ENCODE measurements at places on chromosomes 16 and 17.

GRCh38 chr16:57044931-57045693 is 47.3 kb upstream of the CPNE2 start:
- no peak for DNase-seq

GRCh38 chr17:21209511-21210175 is 4.3 kb downstream of the TMEM11 start:
- DNase-seq = no peak

DNA sequence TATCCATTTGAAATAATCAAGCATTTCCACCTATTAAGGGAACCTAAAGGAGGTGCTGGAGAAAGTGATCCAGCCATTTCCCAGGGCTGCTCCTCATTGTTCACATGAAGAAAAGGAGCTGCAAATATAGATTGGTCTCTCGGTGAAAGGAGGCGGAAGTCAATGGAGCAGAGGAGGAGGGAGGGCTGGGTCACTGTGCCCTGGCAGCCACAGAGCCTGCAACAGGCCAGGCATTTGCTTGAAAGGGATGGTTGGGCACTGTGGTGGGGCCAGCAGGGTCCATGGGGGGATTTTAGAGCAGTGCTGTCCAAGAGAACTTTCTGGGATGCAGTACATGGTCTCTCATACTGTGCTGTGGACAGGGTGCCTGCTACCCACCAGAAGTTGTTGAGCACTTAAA is 173.2 kb downstream of the CYLD start:
- no peak for DNase-seq

DNA sequence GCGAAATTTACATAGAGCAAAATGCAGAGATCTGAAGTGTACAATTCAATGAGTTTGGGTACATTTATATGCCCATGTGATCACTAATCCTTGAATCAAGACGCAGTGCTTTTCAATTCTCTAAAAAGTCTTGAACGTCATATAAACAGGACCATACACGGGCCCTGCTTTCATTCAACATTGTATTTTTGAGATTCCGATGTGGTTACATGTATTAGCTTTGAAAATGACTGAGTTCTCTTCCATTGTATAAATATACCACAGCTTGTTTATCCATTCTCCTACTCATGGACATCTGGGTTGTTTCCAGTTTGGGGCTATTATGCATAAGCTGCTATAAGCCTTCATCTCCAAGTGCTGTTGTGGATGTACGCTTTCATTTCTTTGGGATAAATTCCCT is 45.5 kb downstream of the ZCCHC14 start:
- no peak for DNase-seq
